ENCODE measurements at places on chromosomes 3 and 15.
A peak's percentile ranks its signal among the peaks of the same experiment; 100 is the strongest.

DNA sequence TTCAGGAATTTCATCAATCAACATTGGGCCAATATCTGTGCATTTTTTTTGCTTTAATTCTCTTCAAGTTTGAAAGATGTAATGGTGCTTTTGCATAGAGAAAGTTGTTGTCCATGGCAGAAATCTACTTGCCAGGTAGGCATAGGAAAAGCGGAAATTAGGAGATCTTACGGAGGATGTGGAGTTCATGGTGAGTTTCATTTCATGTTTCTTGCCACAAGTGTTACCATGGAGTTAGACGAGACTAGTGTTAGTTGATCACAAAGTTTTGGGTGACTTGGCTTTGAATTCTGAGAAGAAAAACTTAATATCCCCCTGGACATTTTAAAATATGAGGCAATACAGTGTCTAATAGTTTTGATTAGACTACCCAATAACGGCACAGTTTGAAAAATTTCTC is 1.0 kb upstream of the P2RY13 start:
- no peak for DNase-seq

- DNase-seq = no peak
These were observed 65.3 kb downstream of the ASB7 start for GRCh38 chr15:100667405-100668347.

GRCh38 chr3:61073566-61074165 is 177.6 kb downstream of the FHIT start:
- DNase-seq = no peak

DNA sequence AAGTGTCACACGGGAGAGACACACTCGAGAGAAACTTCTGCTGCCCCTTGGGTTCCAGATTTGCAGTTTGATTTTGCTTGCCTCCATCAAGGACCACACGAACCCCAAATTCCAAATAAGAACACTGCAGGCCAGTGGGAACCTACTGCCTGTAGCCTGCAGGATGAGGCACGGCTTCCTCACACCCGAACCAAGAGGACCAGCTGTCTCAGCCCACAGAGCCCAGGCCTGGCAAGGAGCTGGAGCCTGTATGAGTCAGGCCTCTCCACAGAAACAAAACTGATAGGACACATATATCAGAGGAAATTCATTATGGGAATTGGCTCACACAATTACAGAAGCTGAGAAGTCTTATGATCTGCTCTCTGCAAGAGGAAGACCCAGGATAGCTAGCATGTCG is 188.1 kb upstream of the NSMCE3 start:
- DNase-seq = no peak

GRCh38 chr15:35979608-35980007 is 433.6 kb upstream of the DPH6 start:
- no peak for DNase-seq

DNA sequence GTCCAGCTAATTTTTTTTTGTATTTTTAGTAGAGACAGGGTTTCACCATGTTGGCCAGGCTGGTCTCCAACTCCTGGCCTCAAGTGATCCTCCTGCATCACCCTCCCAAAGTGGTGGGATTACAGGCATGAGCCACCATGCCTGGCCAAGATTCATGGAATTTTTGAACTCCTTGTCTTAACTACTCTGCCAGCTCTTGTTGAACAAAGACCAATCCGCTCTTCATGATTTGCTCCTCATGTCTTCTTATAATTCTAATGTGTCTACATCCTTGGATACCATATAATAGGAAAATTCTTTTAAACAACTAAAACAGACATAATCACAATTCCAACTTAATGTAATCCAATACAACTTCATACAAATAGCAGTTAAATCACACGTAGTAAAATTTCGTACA is 21.3 kb downstream of the UBA5 start:
- no peak for DNase-seq

DNA sequence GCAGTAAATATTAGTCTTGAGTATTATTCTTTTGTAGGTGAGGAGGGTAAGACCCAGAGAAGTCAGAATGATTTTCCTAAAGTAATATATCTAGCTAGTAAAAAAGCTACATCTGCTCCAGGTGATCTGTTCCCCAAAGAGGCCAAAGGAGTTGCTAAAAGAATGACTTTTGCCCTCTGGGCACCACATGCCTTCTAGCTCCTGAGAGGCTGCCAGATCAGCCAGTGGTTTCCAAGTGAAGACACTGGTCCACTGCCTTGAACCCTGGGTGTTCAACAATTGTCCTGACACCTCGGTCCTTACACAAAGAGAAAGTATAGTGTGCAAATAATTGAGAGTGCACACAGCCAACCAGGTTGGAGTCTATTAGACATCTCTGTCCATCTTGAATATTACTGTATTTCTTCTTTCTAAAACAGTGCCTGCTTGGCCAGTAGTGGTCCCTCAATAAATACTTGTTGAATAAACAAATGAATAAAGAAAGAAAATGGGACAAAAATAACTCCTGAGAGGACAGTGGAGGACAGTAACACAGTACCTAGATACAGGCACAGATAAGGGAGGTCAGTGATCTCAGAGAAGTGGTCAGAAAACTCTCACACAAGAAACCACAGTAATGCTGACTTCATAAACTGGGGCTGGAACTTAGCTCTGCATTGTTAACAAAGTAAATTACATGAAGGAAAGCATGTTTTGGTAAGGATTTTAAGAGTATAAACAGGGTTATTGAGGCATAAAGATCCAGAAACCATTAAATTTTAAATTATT is 56.6 kb upstream of the CSTA start:
- no peak for DNase-seq

- no peak for DNase-seq
These were observed 815 bp downstream of the SPINT1 start for GRCh38 chr15:40844696-40845030.

- DNase-seq = no peak
These were observed 780 bp upstream of the P4HTM start for GRCh38 chr3:48989126-48989795.

DNA sequence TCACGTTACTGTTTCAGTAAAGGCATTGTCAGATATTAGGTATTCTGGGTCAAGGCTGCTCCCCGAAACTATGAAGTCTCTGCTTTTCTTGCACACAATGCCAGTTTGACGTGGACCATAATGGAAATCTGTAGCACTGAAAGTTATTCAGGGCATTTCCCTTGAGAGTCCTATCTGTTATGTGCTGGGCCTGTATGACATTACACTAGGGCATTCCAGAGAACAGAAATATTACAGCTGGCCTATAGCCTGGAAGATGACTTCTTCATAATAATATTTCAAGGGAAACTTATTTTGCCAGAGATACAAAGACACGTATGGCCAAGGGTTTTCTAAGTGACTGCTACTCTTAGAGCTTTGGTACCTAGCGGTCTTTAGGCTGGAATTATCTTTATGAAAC is 613.6 kb upstream of the CBLB start:
- no peak for DNase-seq

GRCh38 chr3:54964081-54964480 is 36.2 kb upstream of the LRTM1 start:
- no peak for DNase-seq

DNA sequence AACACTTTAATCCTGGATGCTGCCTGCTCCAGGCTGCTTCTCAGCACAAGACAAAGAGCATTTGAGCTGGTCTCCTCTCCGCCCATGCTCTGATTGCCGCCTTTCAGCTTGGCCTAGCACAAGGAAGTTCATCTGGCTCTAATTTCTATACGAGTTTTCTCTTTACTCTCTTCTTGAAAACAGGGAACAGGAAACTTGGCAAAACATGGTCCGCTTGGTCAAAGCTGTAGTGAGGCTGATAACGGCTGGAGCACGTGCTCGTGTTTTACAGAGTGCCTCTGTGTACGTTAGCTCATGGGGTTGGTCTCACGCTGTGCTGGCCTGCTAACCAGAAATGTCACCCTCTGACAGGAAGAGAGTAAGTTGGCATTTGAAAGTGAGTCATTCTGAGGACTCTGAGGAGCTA is 19.2 kb downstream of the RARRES1 start:
- DNase-seq = peak; percentile 88

DNA sequence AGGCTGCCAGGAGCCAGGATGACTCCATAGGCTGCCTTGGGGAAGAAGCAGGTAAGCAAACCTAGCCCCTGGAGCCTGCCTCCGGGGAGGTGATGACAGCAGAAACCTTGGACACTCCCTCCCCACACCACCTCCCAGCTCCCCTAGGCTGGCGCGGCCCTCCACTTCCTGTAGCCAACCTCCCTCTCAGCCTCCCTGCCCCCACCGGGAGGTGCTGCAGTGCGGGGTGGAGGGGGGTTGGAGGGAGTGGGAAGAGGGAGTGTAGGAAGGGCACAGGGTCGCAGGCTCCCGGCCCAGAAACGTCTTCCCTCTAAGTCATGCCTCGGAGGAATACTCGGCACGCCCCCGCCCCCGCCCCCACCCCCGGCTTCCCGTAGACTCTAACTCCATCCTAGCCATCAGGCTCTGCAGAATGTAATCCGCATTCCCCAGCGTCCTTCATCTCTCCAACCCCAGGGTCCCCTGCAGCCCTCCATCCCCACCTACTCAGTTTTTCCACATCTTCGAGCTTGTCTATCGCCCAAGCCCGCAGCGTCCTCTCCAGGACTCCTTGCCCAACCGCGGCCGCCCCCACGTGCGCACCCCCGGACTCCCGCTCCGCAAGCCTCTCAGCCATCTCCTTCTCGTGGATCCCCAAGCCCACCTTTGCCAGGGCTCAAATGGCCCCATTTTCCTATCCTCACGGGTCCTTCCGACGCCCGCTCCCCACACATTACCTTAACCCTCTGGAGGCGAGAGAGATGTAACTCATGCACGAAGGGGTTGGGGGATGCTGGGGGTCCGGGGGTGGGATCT is 528 bp downstream of the LPCAT4 start:
- DNase-seq = peak; percentile 17

DNA sequence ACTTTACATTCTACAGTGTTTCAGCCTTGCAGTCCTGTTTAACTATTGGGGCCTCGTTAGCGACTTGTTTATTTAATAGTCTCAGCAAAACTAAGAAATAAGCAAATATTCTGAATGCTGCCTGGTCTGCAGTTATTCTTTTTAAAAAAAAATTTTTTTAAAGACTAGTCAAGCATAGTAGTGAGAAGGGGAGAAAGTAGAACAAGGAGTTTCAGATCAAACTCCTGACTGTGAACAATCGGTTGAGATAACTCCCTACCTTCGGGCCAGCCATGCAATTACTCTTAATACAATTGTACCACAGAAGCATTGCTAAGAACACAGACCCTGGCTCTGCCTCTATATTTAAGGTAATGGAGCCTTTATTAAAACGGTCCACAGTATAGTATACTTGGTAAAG is 5.8 kb upstream of the DUT start:
- no peak for DNase-seq

- DNase-seq = no peak
These were observed 85.8 kb upstream of the TNFAIP8L3 start for GRCh38 chr15:51180534-51180933.

DNA sequence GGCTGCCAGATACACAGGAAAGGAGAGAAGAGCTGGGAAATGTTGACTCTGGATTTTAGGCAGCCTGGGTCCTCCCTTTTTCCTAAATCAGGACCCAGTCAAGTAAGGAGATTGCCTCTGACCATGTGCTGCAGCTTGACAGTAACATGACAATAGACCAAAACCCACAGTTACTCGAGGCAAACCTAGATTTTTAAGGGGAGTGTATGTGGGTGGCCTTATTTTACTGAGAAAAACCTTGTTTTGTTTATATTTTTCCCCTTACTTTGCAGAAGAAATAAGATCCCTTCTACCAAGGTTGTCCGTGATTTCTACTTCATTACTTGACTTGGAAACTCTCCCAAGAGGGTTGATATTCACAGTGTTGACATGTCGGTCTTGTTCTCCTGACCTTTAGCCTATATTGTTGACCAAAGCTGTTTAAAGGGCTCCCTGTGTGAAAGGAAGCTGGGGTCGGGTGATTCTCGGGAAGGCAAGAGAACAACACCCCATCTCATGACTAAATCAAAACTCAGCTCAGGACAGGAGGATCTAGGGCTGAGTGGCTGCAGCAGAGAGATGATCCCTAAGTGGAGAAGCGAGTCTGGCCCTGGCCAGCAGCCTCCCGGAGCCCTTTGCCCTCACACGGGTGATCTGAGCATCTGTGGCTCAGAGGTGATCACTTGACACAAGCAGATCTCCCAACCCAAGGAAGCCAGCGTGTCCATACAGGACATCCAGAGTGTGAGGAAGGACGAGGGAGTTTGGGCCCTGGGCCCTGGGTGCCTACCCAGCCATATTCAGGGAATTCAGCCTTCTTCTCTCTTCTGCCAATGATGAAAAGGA is 31.0 kb upstream of the SLCO2A1 start:
- no peak for DNase-seq

DNA sequence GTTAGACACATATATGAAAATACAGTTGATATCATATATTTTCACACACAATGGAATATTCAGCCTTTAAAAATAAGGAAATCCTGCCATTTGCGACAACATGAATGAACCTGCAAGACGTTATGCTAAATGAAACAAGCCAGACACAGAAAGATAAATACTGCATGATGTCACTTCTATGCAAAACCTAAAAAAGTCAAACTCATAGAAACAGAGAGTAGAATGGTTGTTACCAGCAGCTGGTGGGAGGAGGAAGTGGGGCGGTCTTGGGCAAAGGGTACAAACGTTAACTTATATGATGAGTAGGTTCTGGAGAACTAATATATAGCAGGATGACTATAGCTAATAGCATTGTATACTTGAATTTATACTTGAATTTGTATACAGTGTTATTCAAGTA is 213.2 kb upstream of the NR2F2 start:
- DNase-seq = no peak

DNA sequence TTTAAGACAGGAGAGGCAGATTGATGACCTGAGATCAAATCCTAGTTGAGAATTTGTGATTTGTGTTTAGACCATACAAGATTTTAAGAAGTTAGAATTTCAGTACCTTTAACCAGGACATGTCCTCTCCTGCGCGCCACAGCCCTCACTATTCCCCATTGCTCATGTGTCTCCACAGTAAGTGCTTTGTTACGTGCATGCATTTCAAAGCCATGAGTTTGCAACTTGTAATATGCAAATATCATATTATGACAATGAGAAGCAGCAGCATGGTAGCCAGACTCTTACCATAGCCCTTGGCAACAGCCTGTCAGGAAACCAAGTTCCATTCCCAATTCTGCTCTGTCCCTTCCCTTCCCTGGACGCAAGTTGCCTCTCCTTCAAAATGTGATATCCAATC is 73.3 kb upstream of the ATP13A5 start:
- no peak for DNase-seq

- no peak for DNase-seq
These were observed 59.2 kb downstream of the SRGAP3 start for GRCh38 chr3:9190276-9190675.

DNA sequence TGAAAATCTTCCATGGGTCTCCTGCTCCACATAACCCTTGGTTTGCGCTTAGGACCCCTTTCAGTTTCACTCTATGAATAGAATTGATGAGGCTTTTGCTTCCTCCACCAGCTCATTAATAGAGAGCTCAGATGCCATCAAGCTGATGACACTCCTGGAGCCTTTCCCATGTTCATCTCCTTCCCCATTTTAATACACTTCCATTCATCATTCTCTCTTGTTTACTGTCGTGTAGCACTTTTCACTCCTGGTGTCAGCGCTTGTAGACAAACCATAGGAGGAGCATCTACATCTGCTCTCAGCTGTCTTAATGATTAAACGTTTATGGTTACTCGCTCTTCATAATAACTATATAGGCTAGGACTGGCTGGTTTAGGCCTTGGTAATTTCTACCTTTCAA is 363.5 kb downstream of the EPHB1 start:
- DNase-seq = no peak

GRCh38 chr3:70747847-70748246 is 435.4 kb upstream of the MDFIC2 start:
- DNase-seq = no peak

Data from hematopoietic multipotent progenitor cell treated with erythropoietin and hydrocortisone succinate and interleukin-3 and kit ligand, for 15 days (in vitro differentiated cells).